KBM-7 (cell line): ENCODE measurements at places on chromosomes 6 and 20.

GRCh38 chr6:31075528-31075927 lies 36.8 kb downstream of the C6orf15 start:
- no peak for DNase-seq

- DNase-seq: no peak
Observed at GRCh38 chr6:169215201-169215681, 38.4 kb downstream of the THBS2 start.

DNA sequence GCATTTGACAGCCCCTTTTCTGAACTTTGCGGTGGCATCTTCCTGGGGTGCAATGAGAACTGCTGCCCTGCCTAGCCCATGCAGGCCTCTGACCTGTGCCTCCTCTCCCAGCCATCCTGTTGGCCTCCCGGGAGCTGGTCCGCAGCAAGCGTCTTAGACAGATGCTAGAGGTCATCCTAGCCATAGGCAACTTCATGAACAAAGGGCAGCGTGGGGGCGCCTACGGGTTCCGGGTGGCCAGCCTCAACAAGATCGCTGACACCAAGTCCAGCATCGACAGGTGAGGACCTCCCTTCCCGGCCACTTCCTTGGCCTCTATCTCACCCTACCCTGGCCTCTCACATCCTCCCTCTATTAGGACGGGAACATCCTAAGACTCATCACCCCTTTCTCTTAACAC lies 37.6 kb downstream of the MOCS1 start:
- DNase-seq: no peak

- peak; percentile 41 for DNase-seq
Observed at GRCh38 chr20:39264506-39265172, 302.5 kb downstream of the DHX35 start.

DNA sequence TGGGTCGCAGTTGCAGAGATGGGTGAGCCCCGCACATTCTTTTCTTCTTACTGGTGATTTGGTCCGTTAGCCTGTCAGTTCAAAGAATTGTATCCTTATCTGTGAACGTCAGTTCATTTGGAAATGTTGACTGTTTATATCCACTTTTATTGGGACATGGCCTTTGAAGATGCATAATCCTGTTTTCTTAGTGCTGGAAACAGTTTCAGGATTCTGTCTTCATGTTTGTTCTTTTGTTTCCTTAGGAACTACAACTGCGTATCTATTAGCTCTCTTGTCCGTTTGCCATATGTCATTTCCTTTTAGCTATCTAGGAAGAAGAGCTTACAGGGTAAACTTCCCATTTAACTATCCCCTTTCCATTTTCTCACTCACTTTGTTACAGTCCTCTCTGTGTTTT lies 35.0 kb upstream of the TULP1 start:
- no peak for DNase-seq

- no peak for DNase-seq
Observed at GRCh38 chr6:165695722-165696515, 32.9 kb upstream of the PDE10A start.

GRCh38 chr20:61976263-61976643 lies 89.4 kb downstream of the TAF4 start:
- no peak for DNase-seq

GRCh38 chr6:56040223-56040622 lies 164.8 kb upstream of the BMP5 start:
- DNase-seq: no peak

DNA sequence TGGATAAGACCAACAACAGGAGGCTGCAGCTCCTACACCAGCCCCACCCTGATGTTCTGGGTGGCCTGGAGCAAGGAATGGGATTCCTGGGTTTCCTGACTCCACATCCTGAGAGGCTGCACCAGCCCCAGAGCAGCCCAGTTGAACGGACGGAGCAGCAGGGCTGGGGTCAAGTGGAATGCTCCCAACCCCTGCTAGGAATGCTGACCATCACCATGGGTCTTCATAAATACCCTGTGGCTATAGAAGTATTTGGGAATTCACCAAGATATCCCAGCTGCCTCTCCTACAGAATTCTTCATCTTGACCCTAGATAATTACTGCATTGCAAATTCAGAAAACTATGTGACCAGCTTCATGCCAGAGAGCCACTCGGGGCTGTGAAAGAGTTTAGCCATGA lies 180.3 kb downstream of the THBS2 start:
- DNase-seq: no peak

DNA sequence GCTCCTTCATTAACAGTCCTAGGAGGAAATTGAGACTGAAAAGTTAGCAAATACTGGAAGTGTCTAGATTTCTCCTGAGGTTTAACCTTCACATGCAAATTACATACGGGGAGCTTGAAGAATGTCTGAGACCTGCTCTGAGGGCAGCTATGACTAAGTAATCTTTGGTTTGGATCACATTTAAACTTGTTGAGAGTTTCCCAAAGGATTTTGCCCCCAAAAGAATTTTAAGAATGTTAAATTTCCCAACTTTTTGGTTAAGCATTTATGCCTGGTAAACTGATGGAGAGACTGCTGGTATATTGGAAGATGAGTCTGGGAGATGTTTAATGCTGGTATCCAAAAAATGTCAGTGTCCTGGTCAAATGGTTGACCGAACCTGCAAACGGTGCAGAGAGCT lies 97.0 kb downstream of the RREB1 start:
- DNase-seq: no peak

GRCh38 chr6:131822119-131822518 lies 14.3 kb downstream of the ENPP1 start:
- DNase-seq: no peak

DNA sequence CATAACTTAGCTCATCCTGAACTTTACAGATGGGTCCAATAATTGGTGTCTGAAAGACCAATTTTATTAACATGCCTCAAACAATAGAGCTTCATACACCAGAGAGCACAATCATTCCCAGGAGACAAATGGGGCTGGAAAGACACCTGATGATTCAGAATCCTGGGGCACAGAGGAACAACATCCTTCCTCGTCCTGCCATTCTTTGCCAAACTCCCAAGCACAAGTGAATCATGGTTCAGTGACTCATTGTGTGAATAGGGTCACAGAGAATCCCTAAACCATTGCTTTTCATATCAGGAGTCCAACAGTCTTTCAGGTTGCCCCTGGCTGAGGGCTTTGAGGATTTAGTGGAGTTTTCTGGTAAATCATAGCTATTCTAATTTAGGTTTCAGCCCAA lies 266.4 kb upstream of the BMP2 start:
- DNase-seq: no peak

GRCh38 chr6:101341926-101342325 lies 51.6 kb upstream of the GRIK2 start:
- no peak for DNase-seq

- DNase-seq: no peak
Observed at GRCh38 chr20:23142162-23143050, 56.3 kb upstream of the CD93 start.

GRCh38 chr6:119612911-119613381 lies 263.4 kb upstream of the MAN1A1 start:
- no peak for DNase-seq

- DNase-seq: no peak
Observed at GRCh38 chr20:51423810-51424209, 118.7 kb downstream of the NFATC2 start.

GRCh38 chr6:163248051-163248450 lies 166.5 kb upstream of the QKI start:
- no peak for DNase-seq

GRCh38 chr20:44089987-44090674 lies 96.9 kb downstream of the JPH2 start:
- no peak for DNase-seq

DNA sequence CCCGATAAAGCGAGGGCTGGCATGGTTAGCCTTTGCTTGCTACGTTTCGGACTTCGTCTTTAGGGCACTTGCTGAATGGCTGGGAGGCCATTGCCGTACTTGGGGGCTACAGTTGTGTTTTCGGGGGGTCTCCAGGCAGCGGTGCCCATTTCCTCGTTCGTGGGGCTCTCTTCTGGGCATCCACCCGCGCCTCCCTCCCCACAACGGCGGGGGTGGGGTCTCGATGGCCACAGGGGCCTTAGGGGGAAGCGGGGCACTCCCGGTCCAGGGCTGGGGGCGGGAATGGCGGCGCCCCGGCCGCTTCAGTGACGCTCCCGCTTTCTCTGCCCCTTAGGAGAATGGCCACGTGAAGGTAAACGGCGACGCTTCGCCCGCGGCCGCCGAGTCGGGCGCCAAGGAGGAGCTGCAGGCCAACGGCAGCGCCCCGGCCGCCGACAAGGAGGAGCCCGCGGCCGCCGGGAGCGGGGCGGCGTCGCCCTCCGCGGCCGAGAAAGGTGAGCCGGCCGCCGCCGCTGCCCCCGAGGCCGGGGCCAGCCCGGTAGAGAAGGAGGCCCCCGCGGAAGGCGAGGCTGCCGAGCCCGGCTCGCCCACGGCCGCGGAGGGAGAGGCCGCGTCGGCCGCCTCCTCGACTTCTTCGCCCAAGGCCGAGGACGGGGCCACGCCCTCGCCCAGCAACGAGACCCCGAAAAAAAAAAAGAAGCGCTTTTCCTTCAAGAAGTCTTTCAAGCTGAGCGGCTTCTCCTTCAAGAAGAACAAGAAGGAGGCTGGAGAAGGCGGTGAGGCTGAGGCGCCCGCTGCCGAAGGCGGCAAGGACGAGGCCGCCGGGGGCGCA lies 2.4 kb downstream of the MARCKS start:
- DNase-seq: no peak

GRCh38 chr6:163339466-163339865 lies 75.1 kb upstream of the QKI start:
- no peak for DNase-seq

- DNase-seq: no peak
Observed at GRCh38 chr6:79617518-79617941, 13.6 kb upstream of the SH3BGRL2 start.

DNA sequence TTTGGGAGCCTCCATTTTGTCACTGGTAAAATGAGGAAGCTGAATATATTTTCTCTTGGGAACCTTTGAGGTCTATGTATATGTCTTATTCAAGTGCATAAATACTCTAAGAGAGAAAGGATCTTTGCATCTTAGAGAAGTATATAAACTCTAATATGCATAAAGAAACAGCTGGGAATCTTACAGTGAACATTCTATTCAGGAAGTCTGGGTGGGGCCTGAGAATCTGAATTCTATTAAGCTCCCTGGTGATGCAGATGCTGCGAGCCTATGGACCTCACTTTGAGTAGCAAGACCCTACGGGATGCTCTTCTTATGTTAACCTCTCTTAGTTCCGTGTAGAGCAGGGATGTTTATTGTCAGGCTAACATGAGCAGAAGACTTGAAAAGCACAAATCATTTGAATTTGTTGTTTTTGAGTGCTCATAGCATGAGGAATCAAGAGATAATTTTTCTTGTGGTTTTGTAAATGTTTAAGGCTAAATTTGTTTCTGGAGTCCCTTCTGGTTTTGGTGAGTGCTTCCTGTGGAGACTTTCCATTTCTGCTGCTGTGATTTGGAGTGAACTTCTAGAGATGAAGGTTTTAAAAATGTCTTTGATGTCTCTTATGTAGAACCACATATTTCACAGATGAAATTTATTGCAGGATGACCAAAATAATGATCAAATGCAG lies 281.2 kb upstream of the JAG1 start:
- no peak for DNase-seq
